Activated naive CD4-positive, alpha-beta T cell treated with anti-CD3 and anti-CD28 coated beads, Interleukin-2, amount 50 U/mL, for 16 hours (primary cell): ENCODE measurements at places on chromosomes 4 and X.

- no peak for DNase-seq
These were observed 28.3 kb upstream of the ALG13 start for GRCh38 chrX:111652719-111653118.

DNA sequence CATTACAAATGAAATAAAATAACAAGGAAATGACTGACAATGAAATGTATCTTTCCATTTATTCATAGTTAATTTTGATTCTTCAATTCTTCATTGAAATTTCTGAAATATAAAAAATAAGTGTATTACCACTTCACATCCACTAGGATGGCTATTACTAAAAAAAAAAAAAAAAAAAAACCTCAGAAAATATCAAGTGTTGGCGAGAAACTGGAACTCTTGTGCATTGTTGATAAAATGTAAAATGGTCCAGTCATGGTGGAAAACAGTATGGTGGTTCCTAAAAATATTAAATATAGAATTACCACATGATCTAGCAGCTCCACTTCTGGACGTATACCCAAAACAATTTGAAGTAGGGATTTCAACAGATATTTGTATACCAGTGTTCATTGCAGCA lies 22.9 kb downstream of the PGAM4 start:
- no peak for DNase-seq

DNA sequence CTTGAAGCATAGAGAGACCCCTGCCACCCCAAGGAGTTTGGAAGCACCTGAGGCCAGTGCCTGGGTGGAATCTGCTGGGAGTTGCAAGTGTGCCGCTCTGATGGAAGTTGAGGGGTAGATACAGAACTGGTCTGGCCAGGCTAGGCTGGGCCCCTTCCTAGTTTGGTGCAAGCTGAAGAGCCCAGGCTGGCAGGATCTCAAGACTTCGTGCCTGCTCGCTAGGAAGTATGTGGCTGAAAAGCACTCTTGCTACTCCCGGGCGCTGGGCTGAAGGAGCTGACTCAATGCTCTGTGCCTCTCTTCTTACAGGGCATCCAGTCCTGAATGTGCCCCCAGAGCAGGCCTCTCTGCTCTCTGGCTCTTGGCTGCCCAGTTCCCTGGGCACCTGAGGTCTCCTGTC lies 51.7 kb upstream of the PJA1 start:
- no peak for DNase-seq

GRCh38 chr4:112895811-112896608 lies 153.4 kb upstream of the ANK2 start:
- DNase-seq: no peak

GRCh38 chr4:26787461-26788340 lies 72.9 kb upstream of the STIM2 start:
- DNase-seq: peak; percentile 45

GRCh38 chrX:9464435-9465371 lies at the start of gene TBL1X:
Gene TBL1X (plus strand): TSS chrX:9465058. CDS start chrX:9653587, 188,529 bp downstream.
- peak; percentile 63 for DNase-seq

GRCh38 chr4:888029-888428 lies 44.1 kb downstream of the GAK start:
- no peak for DNase-seq

DNA sequence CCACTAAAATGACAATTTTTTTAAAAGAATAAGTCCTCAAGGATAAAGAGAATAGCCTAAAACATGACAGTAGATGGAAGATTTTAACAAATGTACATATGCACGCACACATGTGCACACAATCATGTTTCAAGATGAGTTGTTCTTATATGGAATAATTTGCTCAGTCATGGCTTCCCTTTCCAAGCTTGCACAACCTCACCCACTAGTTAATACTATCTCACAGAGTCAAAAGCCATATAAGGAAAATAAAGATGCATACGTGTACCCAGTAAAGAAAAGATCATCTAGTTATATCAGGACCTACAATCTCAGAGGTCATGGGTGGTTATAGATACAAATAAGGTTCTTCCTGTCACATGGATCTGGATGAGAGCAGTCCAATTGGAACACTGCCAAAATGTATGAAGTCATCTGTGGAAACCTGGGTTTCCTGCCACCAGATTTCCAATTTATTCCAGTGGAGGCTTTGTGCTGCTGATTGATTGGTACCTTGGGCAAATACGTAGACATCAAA lies 56.1 kb downstream of the FAM13A start:
- DNase-seq: no peak

- DNase-seq: peak; percentile 19
These were observed 88.4 kb downstream of the FRMPD3 start for GRCh38 chrX:107537815-107538214.

- DNase-seq: no peak
These were observed 191.4 kb downstream of the SOWAHB start for GRCh38 chr4:76706581-76706980.

- DNase-seq: no peak
These were observed 11.4 kb upstream of the TAPT1 start for GRCh38 chr4:16237715-16238114.

DNA sequence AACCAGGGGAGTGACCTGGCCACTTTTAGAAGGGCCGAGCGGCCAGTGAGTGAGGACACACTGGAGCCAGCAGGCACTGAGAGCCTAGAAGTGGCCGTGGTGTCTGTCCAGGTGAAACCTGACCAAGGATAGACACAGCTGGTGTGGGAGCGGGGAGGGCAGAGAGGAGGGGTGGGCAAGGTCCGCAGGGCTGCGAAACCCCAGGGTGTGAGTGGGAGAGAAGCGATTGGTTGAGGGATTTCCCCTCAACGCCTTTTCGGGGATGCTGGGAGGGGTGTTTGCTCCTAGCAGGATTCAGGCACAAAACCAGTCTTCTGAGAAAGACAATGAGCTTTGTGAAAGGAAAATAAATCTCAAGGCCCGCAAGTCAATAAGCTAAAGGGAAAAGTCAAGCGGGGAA lies 33.2 kb upstream of the ARSD start:
- no peak for DNase-seq

DNA sequence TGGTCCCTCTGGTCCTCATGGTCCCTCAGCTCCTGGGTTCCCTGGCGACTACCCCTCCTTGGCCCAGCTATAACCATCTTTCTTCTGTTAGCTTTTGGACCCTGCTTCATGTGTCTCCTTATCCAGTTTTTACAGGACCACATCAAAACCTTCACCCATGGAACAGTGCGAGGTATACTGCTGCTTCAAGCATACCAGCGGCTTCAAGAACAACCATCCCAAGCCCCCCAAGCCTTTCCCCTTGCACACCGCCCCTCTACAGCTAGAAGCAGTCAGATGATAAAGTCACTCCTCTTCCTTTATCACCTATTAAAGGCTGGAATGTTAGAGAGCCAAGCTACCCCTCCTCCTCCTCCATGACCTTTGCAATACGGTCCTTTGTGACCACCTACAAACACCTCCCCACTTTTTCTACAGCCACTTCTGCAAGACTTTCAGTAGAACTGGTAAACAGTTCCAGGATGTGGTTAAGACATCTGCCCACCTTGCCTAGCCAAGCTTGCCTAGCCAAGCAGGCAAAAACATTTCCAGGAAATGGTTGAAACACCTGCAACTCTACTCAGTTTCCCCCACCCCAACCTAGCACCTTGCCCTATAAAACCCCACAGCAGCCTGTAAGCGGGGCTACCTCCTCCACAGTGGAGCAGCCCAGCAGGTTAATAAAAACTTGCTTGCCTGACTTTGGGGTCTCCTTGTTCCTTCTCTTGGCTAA lies 125.7 kb downstream of the ZC4H2 start:
- no peak for DNase-seq

- no peak for DNase-seq
These were observed 15.4 kb downstream of the NIPAL1 start for GRCh38 chr4:48031802-48032525.
